D721Med (cell line): ENCODE measurements at places on chromosomes 1 and 21.

DNA sequence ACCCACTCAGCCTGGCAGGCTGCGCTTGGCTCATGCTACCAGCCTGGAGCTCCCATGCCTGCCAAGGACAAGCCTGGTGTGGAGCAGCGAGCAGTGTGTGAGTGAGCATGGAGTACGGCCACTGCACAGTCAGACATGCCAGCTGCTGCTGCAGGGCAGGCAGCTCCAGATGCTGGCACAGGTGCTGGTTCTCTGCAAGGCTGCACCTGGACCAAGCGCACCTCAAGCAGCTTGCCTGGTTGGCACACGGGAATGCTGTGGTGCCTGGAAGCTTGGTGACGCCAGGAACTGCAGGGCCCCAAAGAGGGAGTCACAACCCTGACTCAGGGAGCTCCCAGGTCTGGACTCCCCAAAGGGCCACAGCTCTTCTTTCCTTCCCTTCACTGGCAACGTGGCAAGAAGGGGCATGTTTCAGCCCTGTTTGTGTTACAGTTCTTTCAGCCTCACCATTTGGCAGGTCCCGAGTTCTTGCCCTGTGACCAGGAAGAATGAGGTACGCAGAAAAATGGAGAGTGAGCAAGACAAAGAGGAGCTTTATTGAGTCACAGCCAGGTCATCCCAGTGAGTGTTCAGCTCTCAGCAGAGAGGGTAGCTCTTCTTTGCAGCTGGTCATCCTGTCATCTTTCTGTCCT is 26.1 kb downstream of the ACOT7 start:
- no peak for DNase-seq

DNA sequence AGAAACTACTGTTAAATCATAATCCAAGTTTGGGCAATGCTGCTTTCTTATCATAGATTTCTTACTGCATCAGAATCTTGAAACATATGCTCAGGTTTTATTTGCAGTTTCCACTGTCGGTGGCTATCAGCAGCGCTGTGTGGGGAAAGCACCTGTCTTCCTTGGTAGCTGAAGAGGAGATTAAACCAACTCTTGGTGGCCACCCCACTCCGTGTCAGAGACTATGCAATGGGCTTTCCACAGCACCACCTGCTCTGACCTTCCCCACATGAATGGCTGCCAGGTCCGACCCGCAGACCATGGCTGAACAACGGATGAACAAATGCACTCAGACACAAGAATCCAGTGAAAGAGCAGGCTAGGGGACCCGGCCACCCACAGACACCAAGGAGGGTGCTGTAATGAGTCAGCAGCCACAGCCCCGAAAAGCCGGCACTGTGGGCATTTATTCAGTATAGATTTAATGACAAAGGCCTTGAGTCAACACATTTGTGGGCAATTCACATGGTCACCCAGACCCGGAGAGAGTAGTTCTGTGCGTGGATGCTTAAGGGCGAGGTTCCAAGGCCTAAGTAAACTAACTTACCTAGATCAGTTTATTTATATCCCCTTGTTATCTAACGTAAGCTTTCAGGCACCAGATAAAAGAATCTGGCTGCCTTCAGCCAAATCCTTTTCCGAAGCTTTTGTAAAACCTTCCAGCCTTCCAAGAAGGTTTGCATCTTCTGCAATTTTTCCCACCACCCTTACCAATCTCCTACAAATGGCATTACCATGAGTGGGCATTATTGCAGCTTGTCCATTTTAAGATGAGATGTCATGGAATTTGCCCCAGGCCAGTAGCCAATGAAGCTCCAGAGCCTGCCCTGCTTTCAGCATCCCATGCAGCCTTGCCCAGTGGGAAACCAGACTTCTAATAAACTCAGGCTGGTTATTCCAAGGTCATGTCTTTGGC is 82.7 kb downstream of the HLCS start:
- no peak for DNase-seq

DNA sequence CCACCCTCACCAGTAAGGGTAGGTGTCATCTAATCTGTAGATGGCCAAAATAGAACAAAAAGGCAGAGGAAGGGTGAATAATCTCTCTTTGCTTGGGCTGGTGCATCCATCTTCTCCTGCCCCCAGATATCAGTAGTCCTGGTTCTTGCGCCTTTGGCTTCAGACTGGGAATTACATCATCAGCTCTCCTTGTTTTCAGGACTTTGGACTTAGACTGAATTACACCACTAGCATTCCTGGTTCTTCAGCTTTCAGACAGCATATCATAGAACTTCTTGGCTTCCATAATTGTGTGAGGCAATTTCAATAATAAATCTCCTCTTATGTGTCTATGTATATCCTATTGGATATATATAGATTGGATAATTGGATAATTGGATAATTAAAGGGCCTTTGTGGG is 403.0 kb upstream of the USP24 start:
- DNase-seq: no peak

- no peak for DNase-seq
Measured at GRCh38 chr1:66505671-66506392, 28.1 kb upstream of the SGIP1 start.

- DNase-seq: no peak
Measured at GRCh38 chr1:111542187-111542586, 38.8 kb upstream of the ADORA3 start.

DNA sequence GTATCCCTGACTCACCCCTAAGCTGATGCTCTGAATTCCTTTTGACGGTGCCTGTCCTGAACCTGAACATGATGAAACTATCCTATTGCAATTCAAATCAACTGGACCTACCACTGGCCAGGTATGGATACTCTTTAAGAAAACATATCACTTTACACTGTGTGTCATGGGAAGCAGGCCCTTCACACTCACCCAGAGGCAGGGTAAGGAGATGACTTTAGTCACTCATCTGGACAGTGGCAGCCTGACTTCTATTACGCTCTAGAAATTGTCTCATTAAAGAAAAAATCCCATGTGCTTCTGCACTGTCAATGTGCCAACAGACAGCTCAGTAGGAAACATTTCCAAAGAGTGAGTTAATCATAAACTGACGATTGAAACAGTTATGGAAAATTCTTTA is 94.3 kb downstream of the VAV3 start:
- no peak for DNase-seq

- no peak for DNase-seq
Measured at GRCh38 chr1:20278692-20279130, 12.0 kb upstream of the VWA5B1 start.

- DNase-seq: no peak
Measured at GRCh38 chr21:44856131-44856530, 17.4 kb downstream of the PTTG1IP start.

DNA sequence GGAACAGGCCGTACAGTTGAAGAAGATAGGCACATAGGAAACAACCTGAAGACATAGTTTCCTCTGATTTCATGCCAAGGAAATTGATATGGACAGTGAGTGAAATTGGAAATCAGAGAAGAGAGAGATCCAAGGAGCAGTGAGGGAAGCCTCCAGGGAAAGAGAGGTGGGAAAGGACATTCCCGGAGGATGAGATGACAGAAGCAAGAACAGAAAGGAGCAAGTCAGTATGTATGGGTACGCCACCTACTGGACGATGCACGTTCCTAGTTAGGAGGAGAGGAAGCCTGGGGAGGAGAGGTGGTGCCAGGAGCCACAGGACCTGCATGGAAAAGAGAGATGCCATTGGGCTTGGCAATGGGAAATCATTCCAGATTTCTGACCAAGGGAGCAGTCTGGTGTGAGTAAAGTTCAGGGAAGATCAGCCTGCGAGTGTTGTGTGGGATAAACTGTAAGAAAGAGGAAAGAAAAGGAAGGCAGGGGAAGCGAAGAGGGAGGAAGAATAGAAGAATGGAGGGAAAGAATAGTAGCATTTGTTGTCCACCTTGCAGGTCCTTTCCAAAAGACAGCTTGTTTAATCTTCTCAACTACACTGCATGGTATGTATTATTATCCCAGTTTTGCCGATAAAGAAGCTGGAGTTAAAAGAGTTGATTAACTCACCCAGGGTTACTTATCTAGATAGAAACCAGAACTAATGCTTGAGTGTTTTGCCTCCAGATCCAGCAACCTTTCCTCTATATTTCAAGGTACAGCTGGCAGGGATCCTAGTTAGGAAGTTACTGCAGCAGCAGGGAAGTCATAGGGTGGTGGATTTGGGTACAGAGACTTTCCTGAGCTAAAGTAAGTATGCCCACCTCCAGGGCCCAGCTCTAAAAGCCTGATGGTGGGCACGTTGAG is 27.4 kb downstream of the C1orf116 start:
- DNase-seq: no peak

DNA sequence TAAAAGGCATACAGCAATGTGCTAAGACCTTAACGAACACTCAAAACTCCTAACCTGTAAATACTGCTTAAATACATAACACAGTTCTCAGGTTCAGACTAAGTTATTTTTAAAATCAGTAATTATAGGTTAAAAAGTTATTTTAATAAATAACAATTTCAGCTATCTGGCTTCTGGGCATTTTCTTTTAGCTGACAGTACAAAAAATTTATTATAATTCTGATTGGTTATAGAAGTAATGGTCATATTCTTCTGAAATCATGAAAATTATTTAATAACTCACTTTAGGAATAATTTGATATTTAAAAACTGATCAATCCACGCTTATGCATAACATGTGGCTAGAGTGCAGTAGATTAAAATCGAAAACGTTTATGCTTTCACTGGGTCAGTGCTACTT is 10.7 kb downstream of the RGS18 start:
- no peak for DNase-seq

DNA sequence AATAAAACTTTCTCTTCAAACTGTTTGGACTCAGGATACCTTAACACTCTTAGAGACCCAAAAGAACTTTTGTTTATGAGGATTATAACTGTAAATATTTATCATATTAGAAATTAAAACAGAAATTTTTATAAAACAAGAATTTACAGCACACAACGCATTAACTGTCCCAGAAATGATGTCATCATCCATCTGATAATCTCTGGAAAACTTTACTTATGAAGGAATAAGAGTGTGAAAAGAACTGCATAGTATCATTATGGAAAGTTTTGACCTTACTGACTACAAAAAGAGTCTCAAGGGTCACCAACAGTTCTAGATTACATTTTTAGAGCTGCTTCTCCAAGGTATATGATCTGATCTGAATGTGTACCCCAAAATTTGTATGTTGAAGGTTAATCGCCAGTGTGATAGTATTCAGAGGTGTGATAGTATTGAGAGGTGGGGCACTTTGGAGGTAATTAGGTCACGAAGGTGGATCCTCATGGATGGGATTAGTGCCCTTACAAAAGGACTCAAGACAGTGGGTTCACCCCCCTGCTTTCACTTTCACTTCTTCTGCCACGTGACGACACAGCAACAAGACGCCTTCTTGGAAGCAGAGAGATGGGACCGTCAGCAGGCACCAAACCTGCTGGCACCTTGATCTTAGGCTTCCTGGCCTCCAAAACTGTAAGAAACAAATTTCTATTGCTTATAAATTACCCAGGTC is 95.7 kb upstream of the NR5A2 start:
- no peak for DNase-seq

- no peak for DNase-seq
Measured at GRCh38 chr1:156645056-156645455, 3.1 kb downstream of the BCAN start.

GRCh38 chr1:117034791-117035290 is 25.3 kb upstream of the TTF2 start:
- no peak for DNase-seq

DNA sequence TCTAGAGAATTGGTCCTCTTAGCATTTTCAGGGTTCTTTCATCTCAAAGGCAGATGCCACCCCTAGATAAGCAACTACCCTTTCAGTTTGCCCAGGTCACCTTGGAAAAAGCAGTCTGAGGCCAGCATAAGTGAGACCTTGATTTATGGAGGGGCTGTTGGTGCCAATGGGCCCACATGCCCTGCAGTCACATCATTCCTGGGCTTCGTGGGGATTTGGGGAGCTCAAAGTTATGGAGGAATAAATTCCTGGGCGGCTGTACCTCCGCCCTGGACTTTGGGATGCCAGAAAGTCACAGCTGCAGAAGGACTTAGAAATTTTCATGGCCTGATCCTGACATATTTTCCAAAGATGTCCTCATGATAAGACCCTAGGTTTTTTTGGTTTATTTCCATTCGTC is 2.7 kb upstream of the SDHB start:
- no peak for DNase-seq

DNA sequence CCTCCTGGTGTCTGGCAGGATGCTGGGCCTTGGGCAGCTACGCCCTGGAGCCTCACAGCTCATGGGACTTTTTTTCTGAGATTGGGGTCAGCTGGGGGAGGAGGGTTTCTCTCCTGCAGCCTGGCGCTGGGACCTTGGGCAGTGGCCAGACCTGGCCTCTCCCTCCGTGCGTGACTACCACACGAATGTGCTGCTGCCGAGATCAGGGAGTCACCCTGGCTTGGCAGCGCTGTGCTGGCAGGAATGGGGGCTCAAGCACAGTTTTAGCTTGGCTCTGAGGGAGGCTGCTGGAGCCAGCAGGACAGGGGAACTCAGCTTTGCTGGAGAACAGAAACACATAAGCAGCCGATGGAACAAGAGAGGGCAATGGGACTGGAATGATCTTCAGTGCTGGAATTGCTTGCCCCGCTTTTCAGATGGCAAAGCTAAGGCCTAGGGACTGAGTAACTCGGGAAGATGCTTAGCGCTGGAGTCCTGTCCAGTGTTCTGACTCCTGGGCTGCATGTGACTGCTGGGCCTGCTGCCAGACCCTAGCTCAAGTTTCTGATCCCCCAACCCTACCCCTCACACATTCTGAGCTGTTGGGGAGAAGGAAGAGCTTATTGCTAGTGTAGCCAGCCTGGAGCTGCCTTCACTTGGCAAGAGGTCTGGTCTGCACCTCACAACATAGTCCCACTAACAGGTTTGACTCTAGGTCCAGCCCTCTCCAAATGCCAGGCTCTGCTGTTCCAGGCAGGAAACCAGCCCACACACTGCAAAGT is 69.9 kb downstream of the NAV1 start:
- DNase-seq: no peak

DNA sequence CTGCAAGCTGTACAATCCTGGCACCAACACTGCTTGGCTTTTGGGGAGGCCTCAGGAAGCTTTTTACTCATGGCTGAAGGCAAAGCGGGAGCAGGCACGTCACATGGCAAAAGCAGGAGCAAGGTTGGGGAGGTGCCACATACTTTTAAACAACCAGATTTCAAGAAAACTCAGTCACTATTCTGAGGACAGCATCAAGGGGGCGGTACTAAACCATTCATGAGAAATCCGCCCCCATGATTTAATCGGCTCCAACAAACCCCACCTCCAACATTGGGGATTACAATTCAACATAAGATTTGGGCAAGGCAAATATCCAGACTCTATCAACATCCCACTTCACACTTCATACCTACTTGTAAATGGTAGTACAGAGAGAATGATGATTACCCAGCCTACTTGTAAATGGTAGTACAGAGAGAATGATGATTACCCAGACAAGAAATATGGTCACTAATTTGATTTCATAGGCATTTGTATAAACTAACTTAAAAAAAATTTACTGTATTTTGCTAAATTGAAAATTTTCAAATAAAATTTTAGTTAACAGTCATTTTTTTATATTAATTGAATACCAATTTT is 24.9 kb downstream of the ATP5PF start:
- no peak for DNase-seq

- no peak for DNase-seq
Measured at GRCh38 chr1:116855191-116855619, 54.5 kb upstream of the PTGFRN start.

DNA sequence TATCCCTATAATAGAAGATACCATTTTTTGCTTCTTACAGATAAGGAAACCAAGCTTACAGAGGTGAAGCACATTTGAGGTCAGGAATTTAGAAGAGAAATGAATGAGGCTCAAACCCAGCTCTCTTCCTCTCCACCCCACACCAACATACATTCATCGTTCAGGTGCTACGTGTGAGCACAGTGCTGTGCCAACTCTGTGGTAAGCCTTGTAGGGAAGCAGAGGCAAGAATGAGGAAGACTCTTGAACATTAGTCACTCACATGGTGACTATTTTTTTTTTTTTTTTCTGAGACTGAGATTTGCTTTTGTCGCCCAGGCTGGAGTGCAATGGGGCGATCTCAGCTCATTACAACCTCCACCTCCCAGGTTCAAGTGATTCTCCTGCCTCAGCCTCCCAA is 314.0 kb downstream of the NTNG1 start:
- DNase-seq: no peak
